Naive thymus-derived CD8-positive, alpha-beta T cell (primary cell): ENCODE measurements at places on chromosomes 12 and 14. TPM values are rescaled to one million over a fixed set of nuclear protein-coding genes. Genes with fewer than 3 reads are reported as not detected.

The SSPN gene
- not detected for total RNA-seq

The KRT83 gene
- not detected for total RNA-seq

The OR6C1 gene
- total RNA-seq = not detected

The EML1 gene
- total RNA-seq = not detected

The PTPRO gene
- total RNA-seq = 4.4 TPM

The TMEM229B gene
- 22.5 TPM for total RNA-seq

The L2HGDH gene
- total RNA-seq = 6.5 TPM

The KLRG1 gene
- 4.1 TPM for total RNA-seq

The ENDOU gene
- total RNA-seq = not detected

The KRT82 gene
- total RNA-seq = not detected

The PLEKHH1 gene
- 1.4 TPM for total RNA-seq

The AEBP2 gene
- 61.8 TPM for total RNA-seq

The PTPRQ gene
- not detected for total RNA-seq

The ARMH4 gene
- total RNA-seq = not detected

The SOS2 gene
- total RNA-seq = 51.6 TPM

The CYP27B1 gene
- 1.6 TPM for total RNA-seq

The AKAP3 gene
- total RNA-seq = 5.9 TPM

The CD69 gene
- 34.0 TPM for total RNA-seq

- DNase-seq = no peak
Measured at GRCh38 chr12:120474616-120474960, 5.0 kb upstream of the SRSF9 start.

DNA sequence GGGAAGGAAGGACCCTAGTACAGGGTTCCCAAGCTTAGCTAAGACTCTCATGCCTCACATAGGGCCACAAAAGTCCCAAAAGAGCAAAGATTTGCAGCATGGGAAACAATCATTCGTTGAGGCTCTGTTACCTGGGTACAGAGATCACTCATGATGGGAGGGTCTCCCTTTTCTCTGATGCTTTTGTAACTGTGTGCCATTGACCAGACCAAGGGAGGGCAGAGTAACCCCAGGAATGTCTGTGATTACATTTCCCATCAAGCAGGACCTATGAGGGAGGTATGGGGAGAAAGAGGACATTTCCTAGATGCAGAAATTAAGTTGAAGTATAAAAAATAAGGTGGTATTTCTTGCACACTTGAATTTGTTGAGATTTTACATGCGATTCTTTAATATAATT is 16.4 kb upstream of the DLGAP5 start:
- no peak for DNase-seq

GRCh38 chr12:123071857-123072256 is 79.0 kb downstream of the PITPNM2 start:
- no peak for DNase-seq

DNA sequence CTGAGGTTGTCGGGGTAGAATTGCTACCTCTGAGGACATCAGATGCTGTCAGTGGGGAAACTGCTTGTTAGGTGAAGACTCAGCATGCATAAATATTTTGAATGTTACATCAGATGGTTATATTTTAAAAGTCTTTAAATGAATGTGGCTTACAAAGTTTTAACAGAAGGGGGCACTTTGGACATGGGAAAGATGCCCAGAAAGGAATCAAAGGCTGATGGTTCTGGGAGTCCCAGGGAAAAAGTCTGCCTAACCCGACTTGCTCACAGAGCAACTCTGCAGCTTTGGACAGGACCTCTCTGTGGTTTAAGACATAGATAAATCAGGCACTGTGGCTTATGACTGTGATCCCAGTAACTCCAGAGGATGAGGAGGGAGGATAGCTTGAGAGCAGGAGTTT is 474.9 kb downstream of the ATP23 start:
- DNase-seq = no peak

GRCh38 chr14:69246331-69246730 is 13.6 kb upstream of the GALNT16 start:
- DNase-seq = no peak

GRCh38 chr12:44851586-44851985 is 24.5 kb downstream of the NELL2 start:
- no peak for DNase-seq

GRCh38 chr12:96121271-96121711 is 72.9 kb upstream of the ELK3 start:
- no peak for DNase-seq

- no peak for DNase-seq
Measured at GRCh38 chr12:86838260-86838659, 582.1 kb upstream of the MGAT4C start.

DNA sequence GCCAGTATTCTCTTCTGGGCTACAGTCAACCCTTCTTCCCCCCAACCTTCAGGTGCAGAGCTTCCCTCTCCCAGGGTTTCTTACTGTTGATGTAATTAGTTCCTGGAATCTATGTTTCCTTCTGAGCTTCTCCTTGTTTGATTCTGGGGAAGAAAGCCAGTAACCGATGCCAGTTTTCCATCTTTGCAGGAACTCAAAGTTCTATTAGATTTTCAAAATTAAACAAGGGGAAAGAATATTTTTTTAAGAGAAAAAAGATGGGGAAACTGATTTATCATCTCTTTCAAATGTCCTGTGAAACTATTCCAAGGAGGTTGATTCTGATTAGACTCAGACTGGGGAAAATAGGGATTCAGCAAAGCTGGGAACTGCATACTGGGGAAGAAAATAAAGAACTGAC is 17.9 kb upstream of the FAM234B start:
- no peak for DNase-seq

- DNase-seq = no peak
Measured at GRCh38 chr12:1591543-1591942, 2.8 kb downstream of the FBXL14 start.

DNA sequence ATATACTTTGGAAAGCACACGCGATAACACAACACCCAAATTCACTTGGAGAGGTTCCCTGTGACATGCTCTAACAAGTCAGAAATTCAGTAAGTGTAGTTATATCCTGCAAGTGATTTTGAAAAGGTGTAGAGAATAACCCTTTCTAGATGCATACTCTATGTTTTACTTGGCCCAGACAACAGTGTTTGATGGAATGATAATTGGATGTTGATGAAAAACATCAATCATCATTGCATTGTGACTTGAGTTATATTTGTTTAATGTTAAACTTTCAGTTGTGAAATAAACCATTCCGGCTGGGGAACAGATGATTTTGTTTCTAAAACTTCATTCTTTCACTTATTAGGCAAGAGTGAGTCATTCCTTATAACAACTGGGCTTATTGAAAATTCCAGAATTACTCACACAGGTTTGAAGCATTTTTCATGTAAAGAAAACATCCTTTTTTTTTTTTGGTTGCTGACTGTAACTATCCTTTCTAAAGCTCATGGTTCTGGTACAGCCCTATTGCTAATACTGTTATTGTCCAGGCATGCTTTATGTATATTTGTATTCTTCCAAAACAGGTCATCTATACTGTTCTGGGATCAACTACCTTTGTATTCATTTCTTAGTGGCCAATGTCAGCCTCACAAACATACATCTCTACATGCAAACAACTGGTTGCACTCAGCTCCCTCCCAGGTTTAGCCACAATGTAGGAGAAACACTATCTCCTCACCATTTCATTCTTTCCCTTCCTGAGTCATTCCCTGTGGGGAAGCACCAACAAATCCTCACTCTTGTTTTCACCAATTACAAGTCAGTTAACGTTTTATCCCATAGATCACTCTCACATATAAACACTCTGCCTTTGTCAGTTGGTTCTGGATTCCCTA is 121.2 kb upstream of the LRIG3 start:
- no peak for DNase-seq

- no peak for DNase-seq
Measured at GRCh38 chr12:56873382-56873781, 60.8 kb downstream of the SDR9C7 start.

DNA sequence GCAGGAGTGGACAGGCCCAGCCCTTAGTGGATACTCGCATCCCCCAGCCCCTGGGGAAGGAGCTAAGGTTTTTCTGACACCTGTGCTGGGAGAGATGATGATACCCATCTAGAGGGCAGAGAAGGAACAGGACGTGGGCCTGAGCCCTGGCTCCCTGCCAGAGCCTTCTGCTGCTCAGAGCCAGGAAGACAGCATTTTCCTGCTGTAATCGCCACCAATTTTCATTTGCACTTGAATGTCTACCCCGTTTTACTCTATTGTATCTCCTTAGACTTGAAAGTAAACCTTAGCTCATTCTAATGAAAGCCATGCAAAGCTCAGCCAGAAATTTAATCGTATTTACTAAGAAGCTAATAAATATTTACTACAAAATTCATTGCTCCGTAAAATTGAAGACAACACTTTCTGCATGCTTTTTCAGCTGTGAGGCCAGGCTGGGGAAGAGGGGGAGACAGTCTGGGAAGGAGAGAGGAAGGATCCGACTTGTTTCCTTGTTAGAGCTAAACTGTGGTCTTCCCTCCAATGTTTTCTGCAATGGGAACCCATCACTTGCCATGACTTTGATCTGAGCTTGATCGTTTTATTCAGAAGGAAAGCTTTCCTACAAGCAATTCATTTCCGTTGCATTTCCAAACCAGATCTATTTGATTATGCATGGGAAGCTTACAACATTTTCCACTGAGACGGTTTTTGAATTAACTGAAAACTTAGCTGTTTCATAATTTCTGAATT is 17.6 kb upstream of the TRAF3 start:
- no peak for DNase-seq

DNA sequence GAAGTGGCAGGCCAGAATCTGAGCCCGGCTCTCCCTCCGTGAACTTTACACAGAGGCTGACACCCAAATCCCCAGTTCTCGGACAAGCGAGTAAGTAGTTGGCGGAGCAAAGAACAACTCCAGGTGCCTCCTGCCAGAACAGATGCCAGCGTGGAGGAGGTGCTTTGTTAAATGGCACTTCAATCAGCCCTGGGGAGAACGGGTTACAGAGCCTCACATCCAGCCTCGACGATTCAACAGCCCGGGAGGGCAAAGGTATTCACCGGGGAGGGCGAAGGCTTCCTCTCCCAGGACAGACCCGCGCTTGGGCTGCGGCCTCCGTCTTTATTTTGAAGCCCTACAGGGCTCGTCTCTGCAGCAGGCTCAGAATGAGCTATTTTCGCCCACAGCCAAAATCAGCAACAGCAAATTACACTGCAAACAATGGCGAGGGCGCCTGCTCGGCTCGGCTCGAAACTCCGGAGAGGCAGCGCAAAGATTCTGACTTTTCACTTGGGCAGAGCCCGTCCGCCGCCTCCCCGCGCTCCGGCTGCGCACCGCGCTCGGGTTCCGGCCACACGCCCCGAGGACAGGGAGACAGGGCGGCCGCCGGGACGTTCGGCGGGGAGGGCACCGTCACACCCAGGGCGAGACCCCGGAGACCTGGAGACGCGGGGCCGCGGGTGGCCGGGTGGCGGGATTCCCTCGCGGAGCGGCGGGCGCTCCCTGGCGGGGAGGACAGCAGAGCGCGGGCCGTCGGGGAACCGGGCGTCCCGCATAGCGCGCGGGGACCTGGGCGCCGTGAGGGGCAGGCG is 811 bp downstream of the TMCC3 start:
- DNase-seq = peak; percentile 34

- no peak for DNase-seq
Measured at GRCh38 chr14:39173198-39173597, 1.9 kb upstream of the PNN start.

DNA sequence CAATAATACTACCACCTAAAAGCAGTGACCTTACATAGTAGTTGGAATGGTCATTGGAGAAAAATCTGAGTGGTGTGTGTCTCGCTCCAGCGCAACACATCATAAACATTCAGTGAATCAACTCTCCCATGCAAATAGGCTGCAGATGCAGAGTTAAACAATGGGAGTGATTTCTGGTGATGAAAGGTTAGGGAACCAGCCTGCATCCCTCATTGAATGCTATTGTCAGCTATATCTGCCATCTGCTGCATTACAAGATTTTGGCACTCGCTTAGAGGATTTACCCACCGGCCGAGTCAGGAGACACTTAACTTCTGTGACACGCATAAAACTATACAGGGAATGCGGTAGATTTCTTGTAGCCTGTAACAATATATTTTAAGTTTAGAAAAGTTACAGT is 900.9 kb downstream of the FLRT2 start:
- no peak for DNase-seq

- no peak for DNase-seq
Measured at GRCh38 chr14:24837280-24838046, 203.5 kb upstream of the GZMB start.

- DNase-seq = no peak
Measured at GRCh38 chr12:123799227-123799626, 37.1 kb downstream of the DNAH10 start.

DNA sequence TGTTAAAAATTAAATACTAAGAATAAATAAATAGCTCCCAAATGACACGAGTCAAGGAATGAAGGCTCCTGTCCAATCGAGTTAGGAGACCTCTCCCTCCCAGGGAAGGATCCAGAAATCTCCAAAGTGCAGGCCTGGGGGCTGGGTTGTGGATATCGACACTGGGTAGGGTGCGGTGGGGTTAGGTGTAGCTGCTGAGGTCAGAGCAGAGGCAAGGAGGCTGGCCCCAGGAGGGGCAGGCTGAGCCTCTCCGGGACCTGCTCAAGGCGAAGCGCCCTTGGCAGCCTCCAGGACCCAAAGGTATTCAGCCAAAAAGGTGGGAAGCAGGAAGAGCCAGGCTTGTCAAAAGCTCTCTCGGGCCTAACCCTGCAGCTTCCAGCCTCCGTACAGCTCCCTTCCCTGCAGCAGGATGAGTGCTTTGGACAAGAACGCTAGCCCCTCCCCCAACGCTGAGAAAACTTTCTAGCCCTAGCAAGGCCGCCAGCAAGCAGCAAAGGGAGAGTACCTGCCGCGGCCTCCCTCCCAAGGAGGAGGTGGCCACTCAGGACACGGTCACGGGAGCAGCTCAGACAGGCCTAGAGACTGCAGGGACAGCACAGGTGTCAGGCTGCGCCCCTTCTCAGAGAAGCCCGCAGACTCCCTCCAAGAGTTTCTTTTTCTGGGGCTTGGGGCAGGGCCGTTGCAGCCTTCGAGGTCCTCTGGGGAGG is 3.7 kb upstream of the PNMA1 start:
- no peak for DNase-seq

GRCh38 chr14:50263321-50263720 is 31.9 kb upstream of the SOS2 start:
- DNase-seq = no peak

DNA sequence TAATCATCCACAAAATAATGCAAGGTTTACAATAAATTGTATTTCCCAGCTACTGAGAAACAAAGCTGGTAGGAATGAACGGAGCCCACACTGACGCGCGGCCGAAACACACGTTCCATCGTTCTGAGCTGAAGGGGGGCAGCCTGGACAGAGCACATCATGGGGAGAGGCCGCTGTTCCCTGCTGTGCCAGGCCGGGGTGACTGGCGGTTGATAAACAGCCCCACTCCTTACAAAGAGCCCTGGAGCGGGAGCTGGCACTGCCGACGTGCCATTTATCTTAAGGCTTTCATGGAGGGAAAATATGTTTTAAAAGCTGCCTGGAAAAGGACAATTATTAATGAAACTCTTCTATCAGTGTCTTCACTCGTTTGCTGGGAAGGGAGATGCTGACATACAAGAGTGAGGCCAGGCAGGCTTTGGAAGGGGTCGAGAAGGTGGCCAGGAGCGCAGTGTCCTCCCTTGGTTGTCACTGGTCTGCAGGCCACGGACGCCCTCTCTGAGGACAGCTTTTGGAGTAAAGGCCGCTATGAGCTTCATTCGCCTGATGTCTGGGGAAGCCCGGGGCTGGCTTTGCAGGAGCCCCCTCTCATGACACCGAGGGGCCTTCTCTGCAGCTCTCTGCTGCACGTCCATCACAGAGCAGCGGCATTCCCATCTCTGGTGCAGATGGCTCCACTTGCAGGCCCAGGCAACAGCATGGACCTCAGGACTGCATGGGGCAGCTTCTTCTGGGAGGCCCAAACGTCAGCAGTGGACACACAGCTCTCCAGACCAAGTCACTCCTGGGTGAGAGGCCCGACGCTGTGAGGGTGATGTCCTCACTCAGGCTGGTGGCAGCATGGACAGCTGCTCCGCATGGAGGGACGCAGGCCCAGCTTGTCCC is 355.3 kb upstream of the SFSWAP start:
- DNase-seq = no peak
